Activated T-helper 9 cell treated with anti-CD3 and anti-CD28 coated beads, Interleukin-2, amount 50 U/mL, for 16 hours (primary cell): ENCODE measurements at places on chromosomes 11 and 22.

DNA sequence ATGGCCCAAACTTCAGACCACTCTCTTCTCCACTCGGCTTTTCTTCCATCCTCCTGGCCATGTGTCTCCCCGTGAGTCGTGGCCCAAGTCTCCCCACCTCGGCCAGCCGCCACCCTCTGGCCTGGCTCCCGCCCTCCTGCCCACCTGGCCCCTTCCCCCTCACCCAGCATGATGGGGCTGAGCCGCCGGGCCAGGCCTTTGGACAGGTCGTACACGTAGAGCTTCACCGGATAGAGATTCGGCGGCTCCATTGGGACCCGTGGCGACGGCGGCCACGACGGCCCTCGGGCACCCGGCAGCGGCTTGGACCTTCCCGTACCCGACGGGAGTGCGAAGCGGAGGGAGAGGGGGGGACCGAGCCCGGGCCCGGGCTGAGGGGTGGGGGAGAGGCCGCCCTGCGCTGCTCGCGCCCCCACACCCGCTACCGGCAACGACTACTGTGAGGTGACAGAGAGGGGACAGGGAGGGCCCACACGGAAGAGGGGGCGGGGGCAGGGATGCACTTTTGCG lies at the start of gene DESI1:
TSS of gene DESI1 (minus strand) at position 455 of the 510 bp plus-strand sequence. CDS start at position 251, 204 bp downstream.
- no peak for DNase-seq

- no peak for DNase-seq
Observed at GRCh38 chr11:5229796-5230195, 2.9 kb upstream of the HBB start.

GRCh38 chr22:36017651-36018091 lies 11.0 kb downstream of the RBFOX2 start:
- DNase-seq: no peak

DNA sequence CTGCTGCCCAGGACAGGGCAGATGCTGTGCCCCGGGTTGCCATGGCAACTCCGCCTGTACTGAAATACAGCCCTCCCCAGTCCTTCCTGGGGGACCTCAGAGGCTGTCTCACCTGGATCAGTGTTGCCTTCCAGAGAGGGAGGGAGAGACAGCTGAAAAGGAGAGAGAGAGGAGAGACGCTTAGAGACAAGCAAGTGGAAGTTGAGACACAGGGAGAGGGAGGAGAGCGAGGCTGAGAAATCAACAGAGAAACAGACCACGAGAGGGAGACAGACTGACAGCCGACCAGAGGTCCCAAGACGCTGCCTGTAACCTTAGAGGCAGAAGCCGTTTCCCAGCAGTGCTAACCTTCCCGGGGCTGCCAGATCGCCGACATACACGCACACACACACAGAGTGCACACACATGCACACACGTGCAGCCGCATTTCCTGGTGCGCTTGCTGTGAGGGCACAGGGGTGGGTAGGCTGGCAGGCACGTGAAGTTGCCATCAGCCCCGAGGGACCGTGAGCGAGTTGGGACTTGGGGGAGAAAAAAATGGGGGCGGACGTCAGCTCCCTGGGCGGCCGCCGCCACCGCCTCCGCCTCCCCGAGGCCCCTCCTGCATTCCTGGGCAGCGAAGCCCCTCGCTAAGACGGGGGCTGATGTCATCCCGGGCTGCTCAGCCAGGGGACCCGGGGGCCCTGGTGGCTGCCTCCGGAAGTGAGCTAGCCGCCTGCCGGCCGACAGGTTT lies 88.6 kb upstream of the CRYBB3 start:
- DNase-seq: peak; percentile 13

GRCh38 chr11:100984668-100985067 lies 144.9 kb downstream of the PGR start:
- DNase-seq: no peak

DNA sequence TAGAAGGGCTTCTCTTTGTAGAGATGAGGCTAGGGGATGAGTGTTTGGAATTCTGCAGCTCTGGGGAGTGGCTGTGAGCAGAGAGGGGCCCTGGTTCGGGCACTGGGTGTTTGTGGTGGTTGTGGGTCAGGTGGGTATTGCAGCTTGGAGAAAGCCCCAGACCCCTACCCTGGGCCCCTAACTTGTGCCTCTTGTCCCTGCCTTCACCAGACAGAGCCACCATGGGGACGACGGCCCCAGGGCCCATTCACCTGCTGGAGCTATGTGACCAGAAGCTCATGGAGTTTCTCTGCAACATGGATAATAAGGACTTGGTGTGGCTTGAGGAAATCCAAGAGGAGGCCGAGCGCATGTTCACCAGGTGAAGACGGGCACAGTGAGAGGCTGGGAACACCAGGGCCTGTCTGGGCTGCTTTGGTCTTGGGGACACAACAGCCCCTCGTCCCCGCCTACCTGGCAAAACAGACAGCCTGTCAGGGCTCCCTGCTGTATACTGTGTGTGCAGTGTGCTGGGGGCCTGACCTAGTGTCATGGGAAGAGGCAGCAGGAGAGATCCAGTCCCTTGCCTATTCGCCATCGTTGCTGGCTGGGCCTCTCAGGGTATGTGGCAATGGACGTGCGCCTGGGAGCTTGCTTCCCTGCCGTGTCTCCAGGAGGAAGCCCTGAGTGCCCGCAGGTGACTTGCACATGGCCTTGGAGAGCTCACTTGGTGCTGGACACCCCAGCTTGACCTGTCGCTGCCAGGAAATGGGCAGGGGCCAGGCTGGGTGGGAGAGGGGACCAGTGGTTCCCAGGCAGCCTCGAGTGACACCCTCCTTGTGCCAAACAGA lies 4.3 kb downstream of the INCENP start:
- no peak for DNase-seq

- no peak for DNase-seq
Observed at GRCh38 chr11:123211149-123211852, 16.3 kb upstream of the CLMP start.

DNA sequence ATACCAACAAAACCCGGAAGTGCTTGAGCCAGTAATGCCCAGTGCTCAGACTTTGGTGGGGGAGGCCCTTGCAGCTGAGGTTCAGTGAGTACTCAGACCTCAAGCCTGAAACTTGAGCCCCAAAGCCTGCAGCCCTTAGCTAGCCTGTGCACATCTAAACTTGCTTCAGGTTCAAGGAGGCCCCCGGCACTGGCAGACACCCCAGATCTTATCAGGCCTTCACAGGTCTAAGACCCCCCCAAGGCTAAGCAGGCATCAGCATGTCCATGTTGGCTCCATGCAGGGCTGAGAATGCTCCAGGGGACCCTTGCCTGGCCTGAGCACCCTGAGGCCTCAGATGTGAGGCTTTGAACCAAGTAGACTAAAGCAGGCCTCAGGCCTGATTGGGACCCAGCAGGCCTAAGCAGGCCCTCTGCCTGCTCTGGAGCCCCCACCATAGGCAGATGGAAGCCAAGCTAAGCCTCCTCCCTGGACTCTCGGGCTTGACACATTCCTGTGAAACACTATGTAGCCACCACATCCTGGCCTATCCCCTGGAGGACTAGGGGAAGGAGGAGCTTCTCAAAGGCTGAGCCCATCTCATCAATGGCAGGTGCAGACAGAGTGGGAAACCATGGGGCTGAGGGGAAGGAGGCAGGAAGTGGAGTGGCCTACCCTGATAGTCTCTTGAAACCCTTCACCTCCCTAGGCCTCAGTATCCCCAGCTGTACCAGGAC lies 1.2 kb upstream of the CASTOR1 start:
- no peak for DNase-seq

DNA sequence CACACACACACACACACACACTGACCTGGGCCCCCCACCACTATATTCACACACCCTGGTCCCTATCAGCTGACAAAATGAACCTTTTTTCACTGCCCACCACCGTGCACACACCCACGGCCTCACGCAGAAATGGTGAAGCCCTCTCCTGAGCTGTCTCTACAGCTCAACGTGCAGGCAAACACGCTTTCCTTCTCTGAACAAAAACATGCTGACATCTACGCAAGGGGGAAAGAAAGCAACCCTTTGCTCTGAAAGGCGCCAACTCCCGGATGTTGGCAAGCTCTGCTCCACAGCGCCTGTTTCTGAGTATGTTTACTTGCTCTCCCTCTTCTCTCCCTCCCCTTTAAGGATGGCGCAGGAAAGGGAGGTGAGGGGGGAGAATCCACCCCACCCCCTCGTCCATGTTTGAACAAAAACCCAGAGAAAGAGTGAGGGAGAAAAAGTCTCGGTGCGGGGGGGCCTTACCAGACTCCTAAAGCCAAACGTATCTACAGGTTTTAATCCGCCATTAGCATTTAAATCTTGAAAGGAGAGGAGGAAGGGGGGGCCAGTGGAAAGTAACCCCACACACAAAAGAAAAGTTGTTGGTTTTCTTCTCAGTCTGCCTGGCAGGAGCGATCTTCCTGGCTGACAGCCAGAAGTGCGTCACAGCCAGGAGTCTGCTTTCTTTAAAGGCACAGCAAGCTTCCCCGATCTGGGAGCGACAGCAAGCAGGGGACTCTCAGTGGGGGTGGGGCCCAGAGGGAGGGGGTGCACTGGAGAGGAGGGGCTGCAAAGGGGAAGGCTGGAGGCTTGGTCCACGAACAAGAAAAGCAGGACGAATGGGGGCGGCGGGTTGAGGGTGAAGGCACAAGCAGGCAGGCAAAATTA lies 39.6 kb downstream of the NUMA1 start:
- DNase-seq: peak; percentile 62

DNA sequence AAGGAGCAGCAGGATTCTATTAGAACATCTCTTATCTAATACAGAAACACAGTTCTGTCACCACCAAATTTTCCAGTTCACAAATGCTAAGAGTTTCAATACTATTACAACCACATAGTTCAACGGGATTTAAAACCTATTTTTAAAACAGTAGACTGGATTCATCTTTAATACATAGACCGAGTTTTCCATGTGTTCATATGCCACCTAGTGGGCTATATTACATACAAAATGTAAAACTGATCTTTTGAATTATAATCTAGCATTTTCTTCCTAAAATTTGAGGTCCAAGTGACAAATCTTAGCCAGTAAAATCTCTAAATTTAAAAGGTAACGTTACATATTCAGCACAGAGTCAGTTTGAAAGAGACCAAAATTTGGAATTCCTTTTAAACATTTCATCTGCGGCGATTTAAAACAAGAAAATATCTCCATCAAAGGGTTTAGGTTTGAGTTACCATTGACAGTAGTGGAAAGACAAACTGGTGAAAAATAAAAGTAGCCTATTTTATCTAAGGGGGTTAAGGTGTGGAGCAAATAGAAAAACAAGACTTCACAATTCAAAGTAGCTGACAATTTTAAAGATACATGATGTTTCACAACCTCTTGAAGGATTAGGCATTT lies 269.3 kb upstream of the MPPED2 start:
- no peak for DNase-seq

GRCh38 chr11:93849751-93850593 lies 446 bp downstream of the VSTM5 start:
- no peak for DNase-seq

- no peak for DNase-seq
Observed at GRCh38 chr11:120645639-120646038, 134.1 kb downstream of the GRIK4 start.

GRCh38 chr22:39661842-39662685 lies 91.5 kb downstream of the CACNA1I start:
- DNase-seq: peak; percentile 71

DNA sequence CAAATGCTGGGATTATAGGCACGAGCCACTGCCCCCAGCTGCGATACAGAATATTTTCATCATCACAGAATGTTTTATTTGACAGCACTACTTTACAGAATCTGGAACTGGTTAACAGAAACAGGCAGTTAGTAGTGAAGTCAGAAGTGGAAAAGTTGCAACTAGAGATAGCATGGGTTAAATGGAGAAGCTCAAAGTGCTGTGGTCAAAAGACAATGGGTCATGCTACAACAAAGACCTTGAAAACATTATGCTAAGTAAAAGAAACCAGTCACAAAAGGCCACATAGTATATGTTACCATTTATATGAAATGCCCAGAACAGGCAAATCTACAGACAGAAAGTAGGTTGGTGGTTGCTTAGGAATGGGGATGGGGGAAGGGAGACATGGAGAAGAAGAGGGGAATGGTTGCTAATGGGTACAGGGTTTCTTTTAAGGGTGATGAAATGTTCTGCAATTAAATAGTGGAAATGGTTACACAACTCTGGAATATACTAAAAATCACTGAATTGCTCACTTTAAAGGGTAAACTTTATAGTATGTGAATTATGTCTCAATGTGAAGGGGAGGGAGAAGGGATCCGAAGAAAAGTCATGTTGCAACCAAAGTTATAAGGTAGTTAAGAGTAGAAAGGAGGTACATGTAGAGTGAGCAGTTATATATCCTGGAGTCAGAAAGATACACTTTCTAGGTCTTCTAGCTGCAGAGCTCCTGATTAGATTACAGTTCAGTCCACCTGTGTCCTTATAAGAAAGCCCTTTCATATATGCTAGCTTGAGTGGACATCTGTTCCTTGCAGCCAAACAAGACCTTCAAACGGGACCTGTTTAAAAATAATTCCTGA lies 46.3 kb upstream of the RAPSN start:
- no peak for DNase-seq
